NCI-H1436 (cell line): ENCODE measurements at places on chromosomes 16 and 17.

GRCh38 chr17:42846594-42847280, 2.4 kb downstream of the AOC2 start:
- no peak for DNase-seq

- peak; percentile 1 for DNase-seq
Measured at GRCh38 chr17:49290690-49291359, 60.2 kb upstream of the PHOSPHO1 start.

GRCh38 chr16:51450376-51450775, 299.3 kb upstream of the SALL1 start:
- DNase-seq = no peak

DNA sequence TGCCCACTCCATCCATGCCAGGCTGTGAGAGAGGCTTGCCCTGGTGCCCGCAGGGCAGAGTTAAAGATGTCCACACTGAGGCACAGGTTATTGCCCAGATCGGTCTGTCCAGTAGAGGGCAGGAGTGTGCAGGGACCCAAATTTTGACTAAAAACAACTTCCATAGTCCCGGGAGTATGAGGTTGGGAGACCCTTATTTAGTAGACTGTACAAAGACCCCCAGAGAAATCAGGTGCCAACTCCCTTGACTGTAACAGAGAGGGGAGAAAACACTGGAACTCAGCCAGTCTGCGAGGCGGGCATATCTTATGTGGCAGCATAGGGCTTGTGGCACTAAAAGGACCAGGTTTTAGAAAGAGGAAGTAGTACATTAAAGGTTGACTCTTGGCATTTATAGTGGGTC, 43.4 kb downstream of the HNF1B start:
- DNase-seq = peak; percentile 4

GRCh38 chr16:67562526-67562917, at the start of gene CTCF:
TSS of gene CTCF (plus strand) at chr16:67562526. CDS start at chr16:67610833, 48,307 bp downstream.
- peak; percentile 70 for DNase-seq

- DNase-seq = no peak
Measured at GRCh38 chr17:37844158-37844976, 79.8 kb upstream of the TBC1D3K start.

GRCh38 chr16:3248596-3248995, 7.8 kb downstream of the MEFV start:
- DNase-seq = no peak

DNA sequence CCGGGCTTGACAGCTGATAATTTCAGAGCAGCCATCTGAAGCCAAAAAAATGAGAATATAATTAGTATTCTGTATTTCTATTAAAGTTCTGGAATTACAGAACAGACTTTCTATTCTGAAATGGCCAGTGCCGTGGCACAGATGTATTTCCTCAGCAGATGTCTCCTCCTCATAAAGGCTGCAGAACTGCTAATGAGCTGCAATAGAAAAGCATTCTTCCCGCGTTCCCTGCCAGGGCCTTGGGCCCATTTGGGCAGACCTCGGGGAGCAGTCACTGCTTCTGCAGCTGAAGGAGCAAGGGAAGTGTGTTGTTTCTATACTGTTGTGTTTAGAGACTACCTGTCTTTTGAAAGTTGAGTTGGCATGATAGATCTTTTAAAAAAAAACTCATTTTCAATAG, 152.6 kb upstream of the CACNG5 start:
- no peak for DNase-seq

DNA sequence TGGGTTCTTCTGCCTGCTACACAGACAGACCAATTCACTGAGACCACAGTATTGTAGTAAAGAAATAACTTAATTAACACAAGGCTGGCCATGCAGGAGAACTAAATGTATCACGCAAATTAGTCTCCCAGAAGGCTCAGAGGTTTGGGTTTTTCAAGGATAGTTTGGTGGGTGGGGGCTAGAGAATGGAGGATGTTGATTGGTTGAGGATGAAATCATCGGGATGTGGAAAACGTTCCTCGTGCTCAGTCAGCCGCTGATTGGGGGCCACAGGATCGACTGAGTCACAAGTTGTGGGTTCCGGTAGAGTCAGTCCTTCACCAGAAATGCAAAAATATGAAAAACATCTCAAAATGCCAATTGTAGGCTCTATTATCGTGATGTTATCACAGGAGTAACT, 18.7 kb downstream of the RHOT1 start:
- DNase-seq = no peak

DNA sequence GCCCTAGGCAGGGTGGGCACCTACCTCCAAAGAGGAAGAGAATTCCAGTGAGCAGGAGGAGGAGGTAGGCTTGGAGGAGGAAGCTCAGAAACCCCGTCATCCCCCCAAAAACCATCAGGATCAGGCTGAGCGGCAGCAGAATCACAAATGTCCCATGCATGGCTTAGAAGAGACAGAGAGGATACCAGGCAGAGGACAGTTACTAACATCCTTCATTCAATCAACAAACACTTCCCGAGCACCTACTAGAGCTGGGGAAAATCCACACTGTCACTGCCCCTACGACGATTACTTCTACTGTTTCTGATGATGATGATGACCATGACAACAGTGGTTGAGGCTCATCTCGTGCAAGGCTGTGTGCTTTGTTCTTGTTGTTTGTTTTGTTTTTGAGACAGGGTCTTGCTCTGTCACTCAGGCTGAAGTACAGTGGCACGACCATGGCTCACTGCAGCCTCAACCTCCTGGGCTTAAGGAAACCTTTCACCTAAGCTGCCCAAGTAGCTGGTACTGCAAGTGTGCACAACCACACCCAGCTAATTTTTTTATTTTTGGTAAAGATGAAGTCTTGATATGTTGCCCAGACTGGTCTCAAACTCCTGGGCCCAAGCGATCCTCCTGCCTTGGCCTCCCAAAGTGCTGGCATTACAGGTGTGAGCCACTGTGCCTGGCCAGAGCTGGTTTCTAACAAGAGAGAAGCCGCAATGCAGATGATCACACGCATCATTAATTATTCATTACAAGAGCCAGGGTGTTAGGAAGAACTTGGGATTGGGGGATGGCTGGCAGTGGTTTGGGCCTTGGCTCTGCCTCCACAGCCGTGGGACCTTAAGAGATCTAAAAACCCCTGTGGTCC, 18.0 kb downstream of the TMEM114 start:
- DNase-seq = no peak

DNA sequence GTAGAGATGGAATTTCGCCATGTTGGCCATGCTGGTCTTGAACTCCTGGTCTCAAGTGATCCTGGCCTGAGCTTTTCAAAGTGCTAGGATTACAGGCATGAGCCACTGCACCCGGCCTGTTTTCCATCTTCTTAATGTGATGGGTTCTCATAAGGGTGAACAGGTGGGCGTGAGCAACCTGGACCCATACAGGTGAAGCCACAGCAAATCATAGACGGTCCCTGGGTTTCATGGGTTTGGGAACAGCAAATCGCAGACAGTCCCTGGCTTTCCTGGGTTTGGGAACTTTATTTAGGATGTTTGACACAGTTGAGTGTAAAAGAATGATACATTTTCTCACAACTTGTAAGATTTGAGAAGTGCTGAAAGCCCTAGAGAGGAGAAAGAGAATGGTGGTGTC, 12.9 kb upstream of the MEIOB start:
- DNase-seq = no peak

- no peak for DNase-seq
Measured at GRCh38 chr16:56632156-56632847, at the start of gene MT1M. TSS of gene MT1M (plus strand) at chr16:56632659. CDS start at chr16:56632732, 73 bp downstream.

DNA sequence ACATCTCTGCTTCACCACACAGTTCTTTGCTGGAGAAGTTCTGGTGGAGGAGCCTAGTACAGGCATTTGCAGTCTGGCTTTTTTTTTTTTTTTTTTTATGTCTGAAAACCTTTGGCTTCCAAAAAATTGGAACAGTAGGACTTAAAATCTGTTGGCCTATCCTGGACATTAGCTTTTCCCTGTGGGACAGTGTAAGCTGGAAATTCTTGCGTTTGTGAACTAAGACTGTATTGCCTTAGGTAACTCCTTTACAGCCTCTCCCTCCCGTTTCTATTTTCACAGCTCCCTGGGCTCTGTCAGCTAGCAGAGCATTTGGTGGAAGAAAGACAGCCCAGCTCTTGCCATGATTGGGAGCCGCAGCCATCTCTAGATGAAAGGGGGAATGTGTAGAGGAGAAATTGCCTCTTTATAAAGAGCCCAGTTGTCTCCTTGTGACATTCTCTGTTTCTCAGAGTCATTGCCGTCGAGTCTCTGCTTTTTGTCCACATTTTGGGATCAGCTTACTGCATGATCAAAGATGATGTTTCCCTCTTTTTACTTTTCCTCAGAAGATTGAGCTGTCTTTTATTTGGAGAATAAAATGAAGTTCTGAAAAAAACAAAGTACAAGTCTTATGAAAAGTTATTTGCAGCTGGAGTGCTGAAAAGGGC, 227.5 kb downstream of the SPECC1 start:
- DNase-seq = no peak
